ENCODE measurements at places on chromosomes 4 and X. TPM values are rescaled to one million over a fixed set of nuclear protein-coding genes. Genes with fewer than 3 reads are reported as not detected.

The TEC gene
- 14.8 TPM for total RNA-seq

The YIPF7 gene
- under 0.01 TPM for total RNA-seq

GRCh38 chrX:13597874-13598273 is 28.5 kb downstream of the EGFL6 start:
- no peak for DNase-seq

DNA sequence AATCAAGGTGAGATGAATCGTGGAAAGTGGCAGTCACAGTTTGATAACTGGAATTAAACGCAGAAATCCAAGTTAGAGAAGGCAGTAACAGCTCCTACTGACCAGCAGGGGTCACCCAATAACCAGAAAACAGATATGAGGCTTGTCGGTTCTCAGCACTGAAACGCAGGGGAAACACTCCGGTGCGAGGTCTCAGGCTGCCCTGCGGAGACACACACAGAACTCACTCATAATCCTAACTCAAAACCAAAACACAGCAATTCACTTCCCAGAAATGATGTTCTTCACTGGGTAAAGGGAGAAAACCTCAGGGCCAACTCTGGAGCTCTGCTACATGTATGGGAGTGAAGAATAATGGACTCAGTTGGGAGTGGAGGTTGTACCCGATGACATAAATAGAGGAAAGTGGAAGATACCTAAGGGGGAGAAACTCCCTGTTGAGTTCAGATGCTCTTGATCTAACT is 384.4 kb downstream of the RAPGEF2 start:
- DNase-seq: no peak

The PTPN13 gene
- total RNA-seq: 0.81 TPM

- peak; percentile 24 for DNase-seq
Measured at GRCh38 chr4:18366892-18367291, 345.3 kb upstream of the LCORL start.

DNA sequence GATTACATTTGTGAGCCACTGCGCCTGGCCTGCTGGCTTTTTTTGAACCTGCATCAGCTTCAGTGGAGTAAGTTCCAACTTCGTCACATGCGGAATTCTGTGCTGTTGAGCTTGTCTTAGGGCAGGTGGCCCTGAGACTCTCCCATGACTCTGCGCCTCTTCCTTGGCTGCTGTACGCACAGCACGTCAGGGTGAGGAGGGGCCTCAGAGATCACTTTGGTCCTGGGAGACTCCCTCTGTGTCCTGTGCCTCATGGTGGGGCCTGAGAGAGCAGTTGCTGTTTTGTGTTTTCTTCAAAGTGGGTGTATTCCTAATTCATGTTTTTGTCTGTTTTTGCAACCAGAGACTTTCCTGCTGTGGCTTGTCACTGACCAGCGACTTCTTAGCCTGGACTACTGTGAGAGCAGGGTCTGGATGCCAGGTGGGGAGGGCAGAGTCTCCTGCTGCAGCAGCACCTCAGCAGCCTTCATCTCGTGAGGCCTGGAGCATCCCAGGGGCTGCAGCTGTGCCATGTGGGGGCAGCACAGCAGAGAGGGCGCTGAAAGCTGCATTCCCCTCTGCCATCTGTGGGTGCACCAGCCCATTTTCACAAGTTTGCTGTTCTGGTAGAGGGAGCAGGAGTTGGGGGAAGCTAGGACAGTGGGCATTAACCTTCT is 107.8 kb downstream of the TNIP2 start:
- no peak for DNase-seq

- no peak for DNase-seq
Measured at GRCh38 chr4:102543030-102543928, 42.1 kb downstream of the NFKB1 start.

- no peak for DNase-seq
Measured at GRCh38 chr4:167185465-167185864, 48.8 kb downstream of the SPOCK3 start.

The NPY1R gene
- total RNA-seq: not detected

DNA sequence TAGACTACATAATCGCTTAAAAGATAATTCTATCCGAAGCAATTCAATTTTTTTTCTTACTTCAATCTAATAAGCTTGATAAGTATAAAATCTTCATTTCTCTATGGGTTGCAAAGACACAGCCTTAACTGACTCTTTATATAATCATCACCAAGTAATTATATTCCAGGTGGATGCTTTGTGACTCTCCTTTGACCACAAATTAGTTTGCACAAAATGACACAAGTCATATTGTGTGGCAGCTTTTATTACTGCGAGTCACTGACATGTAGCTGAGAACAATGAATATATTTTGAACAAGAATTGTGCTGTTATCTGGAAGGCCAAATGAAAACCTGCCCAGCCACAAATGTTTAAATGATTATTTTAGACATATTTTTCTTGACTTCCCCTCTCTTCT is 1727.8 kb downstream of the ARAP2 start:
- DNase-seq: no peak

The KDR gene
- total RNA-seq: not detected

GRCh38 chr4:38889143-38889542 is 21.5 kb downstream of the FAM114A1 start:
- no peak for DNase-seq

GRCh38 chr4:76687746-76688448 is 210.0 kb downstream of the SOWAHB start:
- DNase-seq: peak; percentile 2

The TMEM35A gene
- not detected for total RNA-seq

- no peak for DNase-seq
Measured at GRCh38 chrX:132033166-132033565, 10.1 kb downstream of the STK26 start.

- DNase-seq: no peak
Measured at GRCh38 chrX:39260965-39261364, 459.7 kb downstream of the MID1IP1 start.

- DNase-seq: no peak
Measured at GRCh38 chr4:153512162-153512852, 46.1 kb downstream of the TMEM131L start.

- no peak for DNase-seq
Measured at GRCh38 chr4:180394312-180394711, 1848.9 kb upstream of the TENM3 start.
